ENCODE measurements at places on chromosomes 12 and 14.

GRCh38 chr12:47238669-47239114, 158.9 kb upstream of the AMIGO2 start:
- no peak for DNase-seq

GRCh38 chr12:120254809-120255208, 10.7 kb downstream of the PXN start:
- no peak for DNase-seq

- no peak for DNase-seq
These were observed 368.7 kb downstream of the TMEM132D start for GRCh38 chr12:129534966-129535750.

GRCh38 chr14:69612014-69612782, 802 bp downstream of the SUSD6 start:
- no peak for DNase-seq

DNA sequence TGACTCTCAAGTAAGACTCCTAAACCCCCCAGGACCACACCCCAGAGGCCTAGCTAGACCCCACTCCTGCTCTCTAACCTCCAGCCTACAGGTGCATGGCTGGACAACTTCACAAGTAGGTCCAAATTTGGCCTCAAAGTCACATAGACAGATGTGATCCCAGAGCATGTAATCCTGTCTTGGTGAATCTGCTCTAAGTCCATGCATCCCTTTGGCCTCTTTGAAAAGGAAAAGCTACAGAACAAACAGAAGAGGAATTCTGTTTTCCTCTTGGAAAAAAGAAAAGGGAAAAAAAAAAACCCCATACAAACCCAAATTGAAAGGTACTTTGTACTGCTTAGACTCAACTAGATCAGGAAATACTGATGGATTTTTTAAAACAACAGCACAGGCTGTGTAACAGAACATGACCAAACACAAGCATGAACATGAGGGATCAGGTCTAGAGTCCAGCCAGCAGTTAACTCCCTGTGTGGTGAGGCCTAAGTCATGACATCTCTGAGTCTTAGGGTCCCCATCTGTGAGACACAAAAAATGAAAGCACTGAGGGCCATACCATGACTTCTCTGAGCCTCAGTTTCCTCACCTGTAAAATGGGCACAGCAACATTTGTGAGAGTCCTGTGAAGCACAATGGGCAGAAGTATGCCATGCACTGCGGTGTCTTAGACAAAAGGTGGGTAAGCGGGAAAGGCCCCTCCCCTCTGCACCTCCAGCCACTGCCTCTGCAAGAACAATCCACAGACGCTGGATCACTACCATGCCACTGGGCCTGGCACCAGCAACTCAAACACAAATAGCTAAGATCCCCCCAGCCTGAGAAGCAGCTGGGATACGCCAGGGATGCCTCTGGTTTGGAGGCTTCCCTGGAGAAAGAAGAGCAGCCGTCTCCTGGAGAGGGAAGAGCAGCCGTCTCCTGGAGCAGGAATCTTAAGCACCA, 9.9 kb downstream of the PITPNM2 start:
- DNase-seq, result no peak

DNA sequence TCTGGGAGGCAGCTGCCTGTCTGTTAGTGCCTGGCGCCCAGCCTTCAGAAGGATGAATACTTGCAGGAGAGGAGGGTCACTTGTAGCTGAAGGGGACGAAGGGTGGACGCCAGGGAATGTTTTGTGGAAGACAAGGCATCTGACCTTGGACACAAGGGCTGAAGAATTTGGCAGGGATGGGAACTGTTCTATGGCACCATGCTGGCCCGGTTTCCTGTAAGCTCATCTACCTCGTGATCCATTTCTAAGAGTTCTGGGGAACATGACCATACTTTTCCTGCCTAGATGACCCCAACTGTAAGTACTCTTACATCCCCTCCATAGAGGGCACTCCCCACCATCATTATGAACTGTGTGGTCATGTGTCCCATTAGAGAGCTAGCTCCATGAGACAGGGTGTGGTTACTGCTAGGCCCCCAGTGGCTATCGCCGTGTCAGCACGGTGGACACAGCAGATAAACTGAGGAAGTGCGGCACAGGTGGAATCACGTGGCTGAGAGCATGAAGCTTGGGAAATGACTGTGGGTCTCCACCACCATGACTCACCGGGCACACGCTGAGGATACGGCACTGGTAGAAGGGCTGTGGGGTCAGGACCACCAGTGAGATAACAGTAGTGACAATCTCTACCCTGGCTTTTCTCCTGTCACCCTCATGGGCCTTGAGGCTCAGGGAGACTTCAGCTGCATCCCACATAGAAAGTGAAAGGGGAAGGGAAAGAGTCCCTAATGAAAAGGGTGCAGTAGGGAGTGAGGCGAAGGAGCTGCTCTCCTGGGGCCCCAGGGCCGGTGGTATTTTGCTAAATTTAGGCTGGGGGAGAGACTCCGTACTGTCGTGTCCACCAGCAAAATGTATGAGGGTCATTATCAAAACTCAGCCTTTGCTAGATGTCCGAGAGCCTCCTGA, 252.6 kb downstream of the FOXN3 start:
- DNase-seq, result no peak

DNA sequence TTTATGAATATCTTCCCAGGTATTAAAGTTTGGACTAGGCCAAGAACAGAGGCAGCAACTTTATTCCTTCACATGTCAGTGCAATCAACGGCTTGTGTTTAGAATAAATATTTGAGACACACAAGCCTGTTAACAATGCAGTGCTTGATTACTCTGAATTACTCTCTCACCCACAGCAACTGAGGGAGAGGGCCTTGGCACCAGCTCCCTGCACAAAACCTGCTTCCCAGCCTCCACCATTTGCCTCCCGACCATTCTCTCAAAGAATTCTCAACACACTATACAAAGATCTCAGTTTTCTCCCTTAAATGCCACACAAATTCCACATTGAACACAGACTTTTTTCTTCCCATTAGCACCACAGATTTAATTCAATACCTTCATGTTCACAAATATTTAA, 77.0 kb downstream of the STON2 start:
- no peak for DNase-seq

- no peak for DNase-seq
These were observed 6.5 kb downstream of the JAG2 start for GRCh38 chr14:105161964-105162668.

DNA sequence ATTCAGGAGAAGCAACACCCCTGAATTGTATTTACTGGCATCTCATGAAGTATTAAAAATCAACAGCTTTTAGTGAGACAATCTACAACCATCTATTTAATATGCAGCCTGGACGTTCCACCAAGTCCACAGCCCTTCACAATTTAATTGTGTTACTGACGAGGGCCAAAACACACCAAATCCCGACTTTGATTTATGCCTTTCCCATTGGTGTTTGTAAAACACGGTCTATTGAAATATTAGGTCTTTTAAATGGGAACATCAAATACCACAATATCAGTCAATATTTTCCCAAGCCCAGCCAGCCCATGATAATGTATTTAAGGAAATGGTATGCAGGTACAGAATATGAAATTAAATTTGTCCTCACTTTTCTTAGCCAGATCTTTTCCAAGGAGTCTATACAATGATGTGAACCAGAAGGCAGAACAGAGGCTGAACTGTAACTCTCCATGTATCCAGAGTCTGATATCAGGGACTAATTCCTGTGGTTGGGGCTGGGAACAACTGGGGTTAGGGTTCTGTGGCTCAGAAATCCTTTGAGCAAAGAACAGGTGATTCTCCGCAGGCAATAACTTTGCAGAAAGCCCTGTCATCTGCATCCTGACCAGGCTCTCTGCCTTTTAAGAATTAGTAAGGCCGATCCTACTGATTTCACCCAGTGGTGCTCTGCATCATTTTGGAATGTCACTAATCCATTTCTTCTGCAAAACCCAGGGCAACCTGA, 179.3 kb upstream of the GZMB start:
- no peak for DNase-seq

- DNase-seq, result no peak
These were observed 24.0 kb upstream of the TMED10 start for GRCh38 chr14:75200451-75200850.

DNA sequence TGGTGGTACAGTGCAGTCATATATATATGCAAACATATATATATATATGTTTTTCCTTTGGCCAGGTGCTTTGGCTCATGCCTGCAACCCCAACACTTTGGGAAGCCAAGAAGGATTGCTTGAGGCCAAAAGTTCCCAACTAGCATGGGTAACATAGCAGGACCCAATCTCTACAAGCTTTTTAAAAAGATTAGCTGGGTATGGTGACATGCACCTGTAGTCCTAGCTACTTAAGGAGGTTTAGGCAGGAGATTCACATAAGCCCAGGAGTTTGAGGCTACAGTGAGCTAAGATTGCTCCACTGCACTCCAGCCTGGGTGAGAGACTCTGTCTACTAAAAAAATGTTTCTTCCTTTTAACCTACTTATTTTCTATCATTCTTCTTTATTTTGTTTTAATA, 10.2 kb downstream of the PZP start:
- no peak for DNase-seq

DNA sequence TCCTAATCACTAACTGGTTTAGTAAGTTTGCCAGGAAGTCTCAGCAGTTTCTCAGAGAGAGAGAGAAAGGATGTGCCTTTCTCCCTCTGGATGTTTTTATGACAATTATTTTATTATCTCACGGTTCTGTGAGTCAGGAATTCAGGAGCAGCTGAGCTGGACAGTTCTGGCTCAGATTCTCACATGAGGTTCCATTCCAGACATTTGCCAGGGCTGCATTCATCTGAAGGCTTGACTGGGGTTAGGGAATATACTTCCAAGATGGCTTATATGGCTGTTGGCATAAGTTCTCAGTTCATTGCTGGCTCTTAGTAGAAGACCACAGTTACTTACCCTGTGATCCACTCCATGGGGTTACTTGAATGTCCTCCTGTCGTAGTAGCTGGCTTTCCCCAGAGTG, 101.2 kb upstream of the ATF7IP start:
- no peak for DNase-seq

DNA sequence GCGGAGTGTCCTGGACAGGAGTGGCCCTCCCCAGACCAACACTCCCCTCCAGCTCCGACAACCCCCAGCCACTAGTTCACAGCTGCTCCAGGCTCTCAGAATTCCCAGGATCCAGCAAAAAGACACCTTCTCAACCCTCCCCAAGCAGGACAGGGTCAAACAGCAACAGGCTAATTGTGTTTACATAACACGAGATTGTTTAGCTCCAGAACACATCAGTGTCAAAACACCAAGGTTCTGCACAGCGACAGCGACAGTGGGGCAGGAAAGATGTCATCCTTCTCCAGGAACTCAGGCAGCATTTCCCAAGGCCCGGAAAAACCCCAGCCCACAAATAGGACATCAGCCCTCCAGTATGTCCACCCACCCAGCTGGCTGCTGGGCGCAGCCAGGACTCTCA, 16.5 kb downstream of the ITPK1 start:
- DNase-seq, result no peak

DNA sequence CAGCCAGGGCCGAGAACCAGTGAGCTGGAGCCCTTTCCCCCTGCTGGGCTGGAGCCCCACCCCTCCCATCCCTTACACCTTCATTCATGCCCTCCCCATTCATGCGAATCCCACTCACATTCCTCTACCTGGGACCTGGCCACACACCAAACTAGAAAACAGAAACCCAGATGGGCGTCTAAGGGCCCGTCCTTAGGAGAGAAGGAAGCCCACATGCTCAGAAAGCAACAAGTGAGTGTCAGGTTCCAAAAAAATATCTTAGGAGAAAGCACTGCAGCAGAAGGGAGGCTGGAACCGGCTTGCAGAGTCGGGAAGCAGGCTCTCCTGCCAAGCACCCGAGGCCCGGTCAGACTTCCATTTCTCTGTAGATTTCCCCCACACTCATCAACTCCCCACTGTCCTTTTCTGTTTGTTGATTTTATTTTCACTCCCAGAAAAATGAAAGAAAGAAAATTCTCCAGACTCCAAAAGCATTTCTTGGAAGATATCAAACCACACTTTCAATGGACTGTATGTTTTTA, 13.6 kb downstream of the BCL11B start:
- DNase-seq, result no peak

DNA sequence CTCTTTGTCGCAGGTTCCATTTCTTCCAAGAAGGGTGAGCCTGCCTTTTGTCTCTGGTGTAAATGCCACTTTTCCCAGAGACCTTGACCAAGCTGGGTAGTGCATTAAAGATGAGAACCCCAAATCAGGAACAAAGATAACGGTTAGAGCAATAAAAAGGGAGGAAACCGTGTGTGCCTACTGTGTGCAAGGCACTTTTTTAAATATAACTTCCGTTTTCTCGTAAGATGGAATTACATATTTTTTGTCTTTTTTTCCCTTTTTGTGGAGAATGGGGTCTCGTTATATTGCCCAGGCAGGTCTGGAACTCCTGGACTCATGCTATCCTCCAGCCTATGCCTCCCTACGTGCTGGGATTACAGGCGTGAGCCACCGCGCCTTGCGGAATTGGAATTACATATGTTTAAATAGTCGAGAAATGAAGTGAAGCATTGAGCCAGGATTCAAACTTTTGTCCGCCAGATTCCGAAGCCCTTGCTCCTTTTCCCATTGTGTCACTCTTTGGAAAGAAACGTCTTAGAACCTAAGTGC, 506 bp upstream of the NABP2 start:
- no peak for DNase-seq

DNA sequence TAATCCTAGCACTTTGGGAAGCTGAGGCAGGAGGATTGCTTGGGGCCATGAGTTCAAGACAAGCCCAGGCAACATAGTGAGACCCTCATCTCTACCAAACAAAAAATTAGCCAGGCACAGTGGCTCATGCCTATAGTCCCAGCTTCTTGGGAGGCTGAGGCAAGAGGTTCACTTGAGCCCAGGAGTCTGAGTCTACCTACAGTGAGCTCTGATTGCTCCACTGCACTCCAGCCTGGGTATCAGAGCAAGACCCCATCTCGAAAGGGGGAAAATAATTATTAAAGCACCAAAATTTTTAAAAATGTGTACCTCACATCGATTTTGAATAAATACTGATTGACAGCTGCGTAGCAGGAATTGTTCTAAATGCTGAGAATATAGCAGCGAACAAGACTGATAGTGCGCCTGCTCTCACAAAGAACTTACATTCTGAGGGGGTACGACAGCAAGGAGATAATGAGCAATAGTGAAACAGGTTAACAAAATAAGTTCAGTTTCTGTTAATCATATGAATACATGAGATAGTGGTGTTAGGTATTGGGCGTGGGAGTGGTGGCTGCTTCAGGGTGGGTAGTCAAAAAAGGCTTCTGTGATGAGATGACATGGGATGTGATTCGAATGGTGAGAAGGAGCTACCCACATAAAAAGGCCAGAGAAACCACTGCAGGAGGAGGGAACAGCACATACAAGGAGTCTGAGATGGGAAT, 19.6 kb downstream of the HCFC2 start:
- no peak for DNase-seq

- DNase-seq, result no peak
These were observed 205.1 kb downstream of the SLC5A8 start for GRCh38 chr12:101004898-101005297.

GRCh38 chr14:59869381-59870255, 958 bp downstream of the RTN1 start:
- no peak for DNase-seq

GRCh38 chr12:124563401-124563800, 4.0 kb downstream of the NCOR2 start:
- DNase-seq, result no peak

GRCh38 chr14:101062065-101062450, 158.5 kb upstream of the RTL1 start:
- no peak for DNase-seq

- peak; percentile 23 for DNase-seq
These were observed 682 bp downstream of the KIAA0586 start for GRCh38 chr14:58428118-58428683.

- DNase-seq, result no peak
These were observed 807.8 kb downstream of the AACS start for GRCh38 chr12:125873016-125873415.

- no peak for DNase-seq
These were observed 144.3 kb downstream of the MED13L start for GRCh38 chr12:116133149-116133548.

GRCh38 chr14:95065411-95065810, 91.9 kb downstream of the DICER1 start:
- DNase-seq, result no peak
